Activated T-helper 1 cell treated with anti-CD3 and anti-CD28 coated beads, Interleukin-2, amount 50 U/mL, for 16 hours (primary cell): ENCODE measurements at places on chromosomes 5 and 9.

DNA sequence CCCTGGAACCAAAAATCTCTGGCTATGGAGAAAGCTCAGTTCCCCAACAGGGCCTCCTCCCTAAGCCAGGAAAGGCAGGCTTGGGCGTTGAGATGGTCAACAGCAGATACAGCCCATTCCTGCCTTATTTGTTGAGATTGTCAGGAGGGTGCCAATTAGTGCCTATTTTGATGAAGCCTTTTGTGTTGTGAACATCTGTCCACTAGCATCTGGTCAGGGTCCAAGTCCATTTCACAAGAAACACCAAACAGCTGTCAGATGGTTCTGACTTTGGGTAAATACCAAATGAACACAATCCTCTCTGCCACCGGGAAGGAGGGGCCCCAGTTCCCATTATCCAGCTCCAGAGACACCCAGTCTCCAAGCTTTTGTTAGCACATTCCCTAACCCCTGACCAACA is 19.9 kb downstream of the SEMA6A start:
- DNase-seq: no peak

DNA sequence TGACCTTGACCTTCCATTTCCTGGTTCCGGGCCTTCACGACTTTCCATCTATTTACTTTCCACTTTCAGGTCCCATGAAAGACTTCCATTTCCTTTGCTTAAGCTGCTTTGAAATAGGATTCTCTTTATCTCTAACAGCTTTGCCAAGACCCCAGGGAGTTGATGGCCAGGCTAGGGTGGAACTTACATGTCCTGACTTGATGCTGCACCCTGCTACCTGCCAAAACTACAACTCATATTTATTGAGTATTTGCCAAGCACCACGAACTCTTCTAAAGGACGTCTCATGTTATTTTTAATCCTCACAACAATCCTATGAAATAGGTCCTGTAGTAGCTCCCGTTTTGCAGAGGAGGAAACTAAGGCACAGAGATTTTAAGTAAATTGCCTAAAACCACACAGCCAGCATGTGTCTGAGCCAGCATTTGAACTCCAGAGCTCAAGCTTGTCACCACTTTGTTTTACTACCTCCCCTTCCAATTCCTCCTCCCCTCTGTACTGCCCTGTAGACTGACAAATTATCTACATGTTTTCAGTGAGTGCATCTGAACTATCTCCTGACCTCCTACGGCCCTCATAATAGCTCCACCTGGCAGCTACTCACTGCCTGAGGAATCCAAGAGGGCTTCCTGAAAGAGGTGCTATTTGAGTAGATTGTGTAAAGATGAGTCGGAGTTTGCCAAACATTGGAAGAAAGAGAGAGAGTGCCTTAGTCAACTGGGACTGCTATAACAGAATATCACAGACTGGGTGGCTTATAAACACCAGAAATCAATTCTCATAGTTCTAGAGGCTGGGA is 38.4 kb upstream of the SMIM23 start:
- DNase-seq: no peak

GRCh38 chr9:3810231-3810630 is 284.4 kb upstream of the RFX3 start:
- DNase-seq: no peak

DNA sequence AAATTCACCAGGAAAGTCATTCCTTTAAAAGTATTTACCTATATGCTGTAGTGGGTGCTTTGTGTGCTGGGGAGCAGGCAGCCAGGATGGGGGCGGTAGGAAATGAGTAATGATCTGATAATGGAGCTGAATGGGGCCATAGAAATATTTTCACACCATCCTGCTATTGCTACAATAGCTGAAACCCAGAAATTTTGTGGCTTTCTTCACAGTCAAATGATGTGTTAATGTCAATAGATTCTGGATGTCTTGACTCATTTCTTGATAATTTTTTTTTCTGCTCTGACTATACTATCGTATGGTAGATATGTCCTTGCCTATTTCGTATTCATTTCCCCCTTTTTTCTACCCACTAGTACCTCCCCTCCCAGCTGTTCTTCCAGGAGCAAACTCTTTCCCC is 59.5 kb downstream of the RORB start:
- DNase-seq: no peak

DNA sequence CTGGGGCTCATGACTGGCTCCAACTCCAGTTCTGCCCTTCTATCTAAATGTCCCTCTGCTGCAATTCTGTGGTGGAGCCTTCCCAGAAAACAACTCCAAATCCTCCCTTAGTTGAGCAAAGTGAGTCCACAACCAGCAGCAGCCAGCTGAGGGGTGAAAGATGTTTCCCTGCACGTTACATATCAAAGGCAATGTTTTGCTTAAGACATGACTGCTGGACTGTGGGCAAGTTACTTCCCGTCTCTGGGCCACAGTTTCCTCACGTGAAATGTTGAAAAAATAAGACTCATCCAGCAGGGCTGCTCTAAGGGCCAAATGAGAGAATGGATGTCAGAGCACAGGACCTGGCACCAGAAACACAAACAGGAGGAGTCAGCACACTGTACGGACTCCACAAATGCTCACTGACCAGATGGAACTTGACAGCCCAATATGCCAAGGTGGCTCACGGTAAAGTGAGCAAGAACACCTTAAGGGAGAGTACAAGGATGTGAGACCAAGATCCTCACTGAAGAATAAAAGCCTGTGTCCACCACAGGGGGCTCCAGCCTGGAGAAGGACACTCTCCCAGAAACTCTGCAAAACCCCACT is 138.4 kb upstream of the ABCA1 start:
- DNase-seq: no peak

GRCh38 chr9:16708656-16709435 is 161.6 kb downstream of the BNC2 start:
- no peak for DNase-seq

DNA sequence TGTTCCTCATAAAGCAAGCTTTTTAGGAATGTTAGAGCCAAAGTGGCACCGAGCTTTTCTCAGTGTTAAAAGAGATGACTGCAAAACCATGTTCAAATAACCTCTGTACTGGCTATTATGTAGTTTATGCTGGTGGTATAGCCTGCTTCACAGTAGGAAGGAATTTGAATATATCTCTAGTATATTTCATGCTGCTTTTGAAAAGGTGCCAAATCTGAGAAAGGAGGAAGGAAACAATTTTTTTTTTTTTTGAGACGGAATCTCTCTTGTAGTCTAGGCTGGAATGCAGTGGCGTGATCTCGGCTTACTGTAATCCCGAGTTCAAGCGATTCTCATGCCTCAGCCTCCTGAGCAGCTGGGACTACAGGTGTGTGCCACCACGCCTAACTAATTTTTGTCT is 13.5 kb downstream of the CREBRF start:
- DNase-seq: no peak

DNA sequence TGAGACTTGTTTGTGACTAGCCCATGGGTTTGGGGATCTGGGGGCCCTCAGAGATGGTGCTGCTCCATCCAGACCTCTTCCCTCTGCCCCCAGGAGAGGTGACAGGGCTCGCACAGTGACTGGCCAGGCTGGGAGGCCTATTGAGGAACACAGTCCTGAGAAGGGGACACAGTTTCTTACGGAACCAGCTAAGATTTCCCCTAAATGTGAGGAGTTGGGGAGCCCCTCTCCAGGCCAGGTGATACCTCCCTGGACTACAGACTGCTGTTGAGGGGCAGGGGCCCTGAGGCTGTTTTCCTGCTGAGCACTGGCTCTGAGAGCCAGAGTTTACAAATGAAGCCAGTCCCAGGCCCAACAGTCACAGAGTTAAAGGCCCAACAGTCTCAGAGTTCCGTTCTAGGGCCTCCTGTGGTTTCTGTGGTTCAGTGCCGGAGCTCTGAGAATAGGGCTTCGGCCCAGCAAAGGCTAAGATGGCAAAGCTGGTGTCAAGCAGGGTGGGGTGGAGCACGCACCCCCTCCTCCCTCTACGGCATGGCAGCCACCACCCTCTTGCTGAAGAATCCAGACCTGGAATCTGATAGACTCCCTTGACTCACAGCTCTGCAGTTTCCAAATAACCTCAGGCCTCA is 1.1 kb upstream of the SEMA4D start:
- no peak for DNase-seq

- peak; percentile 13 for DNase-seq
Observed at GRCh38 chr5:14665949-14666348, 1.4 kb downstream of the OTULIN start.

- no peak for DNase-seq
Observed at GRCh38 chr9:83138422-83139135, 75.6 kb upstream of the RASEF start.

GRCh38 chr9:23073136-23073535 is 626.5 kb downstream of the DMRTA1 start:
- DNase-seq: no peak

DNA sequence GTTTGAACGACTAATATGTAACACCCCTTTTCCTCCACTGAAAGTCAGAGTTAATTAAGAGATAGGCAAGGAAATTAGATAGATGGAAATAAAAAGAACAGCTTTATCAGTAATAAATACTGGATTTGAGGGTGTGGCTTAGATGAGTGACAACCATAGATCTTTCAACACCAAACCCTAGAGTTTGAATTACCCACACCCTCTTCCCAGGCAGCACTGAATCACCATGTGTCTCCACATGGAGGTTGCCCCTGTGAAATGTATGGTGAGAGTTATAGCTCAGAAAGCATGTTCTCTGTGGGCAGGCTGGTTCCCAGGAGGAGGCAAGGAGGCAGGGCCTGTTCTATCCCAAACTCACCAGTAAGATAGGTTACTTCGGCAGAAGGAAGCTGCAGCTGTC is 69.7 kb downstream of the TMEM174 start:
- no peak for DNase-seq
